ENCODE measurements at places on chromosomes 13 and 19. TPM values are rescaled to one million over a fixed set of nuclear protein-coding genes. Genes with fewer than 3 reads are reported as not detected.

The PSPC1 gene
- 46.8 TPM for polyA plus RNA-seq

DNA sequence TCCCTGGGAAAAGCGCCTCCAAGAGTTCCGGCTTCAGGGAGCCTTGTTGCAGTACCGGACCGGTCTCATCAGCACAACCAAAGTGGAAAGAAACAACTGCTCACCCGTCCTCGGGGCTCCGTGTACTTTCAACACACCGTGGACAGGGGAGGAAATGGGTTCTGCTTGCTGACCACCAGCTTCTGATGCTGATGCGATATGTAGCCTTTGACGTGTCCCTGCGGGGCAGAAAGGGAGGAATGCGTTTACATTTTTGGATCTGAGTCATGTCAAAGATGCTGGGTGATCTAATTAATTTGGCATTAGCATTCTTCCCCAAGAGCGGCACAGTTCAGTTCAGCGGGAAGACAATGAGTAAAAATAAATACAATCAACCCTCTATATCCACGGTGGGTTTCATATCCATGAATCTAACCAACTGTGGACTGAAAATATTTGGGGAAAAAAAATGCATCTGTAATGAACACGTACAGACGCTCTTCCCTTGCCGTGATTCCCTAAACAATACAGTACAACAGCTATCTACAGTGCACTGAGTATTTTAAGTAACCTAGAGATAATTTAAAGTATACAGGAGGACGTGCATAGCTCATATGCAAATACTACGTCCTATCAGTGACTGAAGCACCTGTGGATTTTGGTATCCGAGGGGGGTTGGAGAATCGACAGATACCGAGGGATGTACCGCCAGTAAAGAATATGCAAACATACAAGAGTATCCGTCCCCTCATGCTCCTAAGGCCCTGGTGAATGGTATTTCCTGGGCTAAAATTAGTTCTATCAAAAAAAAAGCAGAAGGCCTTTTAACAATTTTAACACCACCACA, 19.8 kb downstream of the PROZ start:
- DNase-seq: no peak
- no peak overlapping the region for H3K4me3 ChIP-seq
- H3K27ac ChIP-seq: no peak overlapping the region
- peaks cover 20% of the 10 kb centered on the region for H3K36me3 ChIP-seq

GRCh38 chr13:95111608-95112007, 189.6 kb downstream of the ABCC4 start:
- H3K27ac ChIP-seq: no peak overlapping the region
- no peaks in the 10 kb centered on the region for H3K36me3 ChIP-seq

DNA sequence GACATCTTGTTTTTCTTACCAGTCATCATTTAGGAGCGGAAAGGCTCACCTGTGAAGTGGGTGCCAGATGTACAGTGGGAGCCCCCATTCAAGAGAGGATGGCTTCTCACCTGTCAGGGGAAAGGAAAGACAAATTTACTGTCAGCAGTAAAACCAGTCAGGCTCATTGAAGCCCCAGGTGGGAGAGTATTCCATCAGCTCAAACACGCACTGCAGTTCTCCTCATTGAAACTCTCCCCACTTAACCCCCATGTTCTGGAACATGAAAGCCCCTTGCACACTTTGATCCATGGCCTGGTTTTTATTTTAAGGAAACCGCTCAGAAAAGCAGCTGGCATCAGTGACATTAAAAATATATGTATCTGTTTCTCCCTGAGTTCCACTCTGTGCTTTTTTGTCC, 401.1 kb upstream of the ZNF507 start:
- no peak for DNase-seq
- no peaks in the 10 kb centered on the region for H3K36me3 ChIP-seq
- no peaks in the 10 kb centered on the region for H3K4me1 ChIP-seq
- no peak overlapping the region for H3K27ac ChIP-seq
- no peaks in the 10 kb centered on the region for H3K27me3 ChIP-seq

DNA sequence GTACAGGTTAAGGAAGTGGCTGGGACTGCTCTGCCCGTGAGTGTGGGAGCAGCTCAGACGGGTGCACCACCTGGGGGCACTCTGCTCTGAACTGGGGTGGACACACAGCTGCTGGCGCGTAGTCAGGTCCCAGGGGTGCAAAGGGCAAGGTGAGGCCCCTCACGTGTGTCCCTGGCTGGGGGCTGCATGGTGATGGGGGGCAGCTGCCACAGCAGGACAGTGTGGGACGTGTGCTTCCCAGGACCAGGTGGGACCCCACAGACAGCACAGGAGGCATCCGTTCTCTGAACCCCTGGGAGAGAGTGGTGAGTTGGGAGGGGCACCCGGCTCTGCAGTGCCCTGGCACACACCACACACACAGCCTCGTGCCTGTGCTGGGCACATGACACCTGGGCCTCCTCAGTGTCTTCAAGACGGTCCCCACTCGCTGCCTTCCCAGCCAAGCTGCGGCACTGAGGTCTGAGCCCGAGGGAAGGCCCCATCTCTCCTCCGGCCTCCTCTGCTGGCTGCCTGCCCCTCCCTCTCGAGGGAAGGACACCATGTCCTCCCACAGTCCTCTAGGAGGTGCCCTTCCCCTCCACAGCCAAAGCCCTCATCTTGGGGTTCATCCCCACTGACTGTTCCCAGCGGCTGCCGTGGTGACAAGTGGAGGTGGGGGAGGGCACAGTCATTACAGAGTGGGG, 24.7 kb downstream of the CILP2 start:
- no peaks in the 10 kb centered on the region for H3K27me3 ChIP-seq
- H3K4me3 ChIP-seq: no peak overlapping the region
- H3K36me3 ChIP-seq: no peaks in the 10 kb centered on the region

DNA sequence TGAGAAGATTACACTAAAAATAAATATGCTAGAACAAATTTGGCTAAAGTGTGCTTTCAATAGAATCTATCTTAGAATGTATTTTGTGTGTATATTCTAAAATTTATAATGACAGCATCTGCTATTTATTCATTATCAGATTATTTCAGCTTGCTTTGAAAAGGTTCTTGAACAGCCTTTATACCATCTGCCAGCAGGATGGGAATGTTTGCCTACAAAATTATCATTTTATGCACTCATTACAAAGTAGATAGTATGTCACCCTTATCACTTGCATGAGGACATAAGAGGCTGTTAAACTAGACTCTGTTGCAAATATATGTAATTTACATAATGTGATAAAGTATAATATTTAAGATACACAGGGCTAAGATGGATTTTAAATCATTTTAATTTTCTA, 1286.9 kb upstream of the PCDH20 start:
- H3K36me3 ChIP-seq: no peaks in the 10 kb centered on the region
- H3K4me1 ChIP-seq: no peaks in the 10 kb centered on the region
- no peak overlapping the region for H3K4me3 ChIP-seq
- no peak overlapping the region for H3K27ac ChIP-seq
- DNase-seq: no peak

- no peaks in the 10 kb centered on the region for H3K27me3 ChIP-seq
- H3K27ac ChIP-seq: no peak overlapping the region
- H3K4me1 ChIP-seq: no peaks in the 10 kb centered on the region
These were observed 277.1 kb downstream of the KLF5 start for GRCh38 chr13:73335944-73336343.

Data from H1 (cell line).